ENCODE measurements at places on chromosomes 3 and 15.

DNA sequence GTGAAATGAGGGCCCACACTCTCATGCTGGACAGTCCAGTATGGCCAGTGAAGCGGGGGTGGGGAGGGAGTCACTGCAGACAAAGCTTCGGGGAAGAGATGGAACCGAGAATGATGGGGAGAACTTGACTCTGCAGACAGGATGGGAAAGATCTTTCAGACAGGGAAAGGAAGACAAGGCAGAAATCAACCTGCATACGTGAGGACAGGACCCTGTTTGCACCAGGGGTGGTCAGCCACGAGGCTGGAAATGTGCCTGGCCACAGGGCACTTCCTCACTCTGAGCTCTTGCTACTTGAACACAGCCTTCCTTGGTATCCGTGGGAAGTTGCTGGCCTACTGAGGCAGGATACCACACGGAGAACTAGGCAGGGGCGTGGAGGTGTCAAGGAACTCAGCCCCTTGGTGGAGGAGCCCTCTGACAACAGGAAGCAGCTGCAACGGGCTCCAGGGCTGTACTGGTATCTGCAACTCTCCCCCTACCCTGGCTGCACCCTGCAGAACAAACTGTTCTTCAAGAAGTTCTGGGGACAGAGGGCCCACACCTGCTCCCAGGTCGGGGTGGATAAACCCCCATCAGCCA lies 9.3 kb upstream of the SRP14 start:
- no peak for DNase-seq

GRCh38 chr3:148998715-148999423 lies 7.5 kb downstream of the GYG1 start:
- DNase-seq = no peak

GRCh38 chr3:167078070-167078622 lies 302.0 kb downstream of the ZBBX start:
- no peak for DNase-seq

DNA sequence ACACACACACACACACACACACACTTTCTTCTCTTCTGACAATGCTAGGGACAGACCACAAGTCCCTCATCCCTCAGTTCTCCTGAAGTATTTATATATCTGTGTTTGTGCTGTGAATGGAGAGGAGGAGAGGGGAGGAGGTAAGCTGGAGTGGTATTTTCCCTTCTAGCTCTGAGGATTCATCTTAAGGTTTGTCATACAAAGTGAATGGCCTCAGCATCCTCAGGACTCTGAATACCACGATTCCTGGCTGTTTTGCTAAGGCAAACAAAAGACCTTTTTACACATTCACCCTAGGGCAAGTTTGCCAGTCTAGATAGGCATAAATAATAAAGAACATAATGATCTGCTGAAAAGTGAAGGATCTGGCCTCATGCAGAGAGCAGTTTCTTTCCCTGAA lies 65.7 kb upstream of the CHMP2B start:
- DNase-seq = no peak

DNA sequence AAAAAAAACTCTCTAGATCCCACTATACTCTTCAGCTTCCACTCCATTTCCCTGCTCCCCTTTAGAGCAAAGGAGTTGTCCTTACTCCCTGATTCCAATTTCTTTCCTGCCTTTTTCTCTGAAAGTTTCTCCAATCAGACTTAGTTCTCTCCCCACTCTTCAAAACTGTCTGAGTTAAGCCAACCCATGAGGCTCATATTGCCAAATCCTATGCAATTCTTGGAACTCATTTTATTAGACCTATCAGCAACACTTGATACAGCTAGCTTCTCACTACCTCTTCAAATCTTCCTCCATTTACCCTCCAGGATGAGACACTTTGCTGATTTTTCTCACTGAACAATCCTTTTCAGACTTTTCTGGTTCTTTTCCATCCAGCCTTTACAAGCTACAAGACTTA lies 233.1 kb downstream of the THRB start:
- no peak for DNase-seq

- DNase-seq = no peak
Observed at GRCh38 chr3:98691897-98692296, 71.2 kb upstream of the ST3GAL6 start.

DNA sequence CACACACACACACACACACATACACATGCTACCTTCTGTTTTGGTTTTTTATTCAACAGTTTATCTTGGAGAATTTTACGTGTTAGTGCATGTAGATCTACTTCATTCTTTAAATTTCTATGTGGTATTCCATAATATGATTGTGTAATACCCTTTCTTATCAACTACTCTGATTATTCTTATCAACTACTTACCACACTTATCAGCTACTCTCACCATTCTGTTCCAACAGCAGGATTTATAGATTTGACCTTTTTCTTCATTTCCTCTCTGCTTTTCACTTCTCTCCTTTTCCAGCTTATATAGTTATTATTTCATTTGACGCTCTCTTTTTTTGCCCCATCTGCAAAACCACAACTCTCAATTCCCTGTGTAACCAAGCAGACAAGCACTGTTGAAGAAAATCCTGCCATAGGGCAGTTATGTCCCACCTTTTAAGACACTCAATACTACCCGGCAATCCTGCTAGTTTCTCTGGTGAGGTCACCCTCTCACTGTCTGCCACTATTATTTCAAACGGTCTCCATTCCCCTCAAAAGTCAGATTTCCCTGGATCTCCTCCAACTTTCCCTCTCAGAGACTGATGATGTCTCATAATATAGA lies 56.9 kb upstream of the SATB1 start:
- no peak for DNase-seq

DNA sequence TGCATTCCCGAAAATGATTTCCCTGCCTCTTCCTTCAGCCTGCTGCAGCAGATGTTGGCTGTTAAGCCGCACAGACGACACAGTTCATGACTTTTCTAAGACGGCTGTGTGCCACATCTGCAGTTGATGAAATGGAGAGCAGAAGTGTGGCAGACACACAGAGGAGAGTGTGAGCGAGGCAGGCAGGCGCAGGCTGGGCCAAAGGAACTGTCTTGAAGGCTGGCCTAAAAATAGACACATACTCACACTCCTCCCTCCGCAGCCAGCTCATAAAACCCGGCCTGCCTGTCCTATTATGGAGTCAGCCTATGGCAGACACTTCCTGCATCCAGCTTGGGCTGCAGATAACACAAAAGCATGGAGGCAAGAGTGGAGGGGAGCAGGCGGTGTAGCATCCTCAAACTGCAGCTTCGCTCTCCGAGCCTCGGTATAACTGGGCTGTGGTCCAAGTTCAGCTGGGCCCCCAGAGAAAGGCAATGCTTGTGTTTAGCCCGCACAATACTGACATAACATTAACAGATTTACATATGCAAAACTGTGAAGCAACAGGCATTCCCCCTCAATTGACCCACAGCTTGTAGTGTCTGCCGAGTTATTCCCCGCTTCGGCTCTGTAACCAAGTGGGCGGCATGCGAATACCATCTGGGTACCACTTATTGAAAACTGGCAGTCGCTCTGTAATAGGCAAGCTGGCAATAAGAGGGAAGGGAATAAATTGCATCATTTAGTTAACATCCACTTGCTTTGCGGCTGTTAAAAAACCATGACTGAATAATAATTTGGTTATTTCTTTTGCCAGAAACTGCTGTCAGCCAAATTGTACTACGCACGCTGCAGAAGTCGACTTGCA lies 40.8 kb downstream of the FOXP1 start:
- no peak for DNase-seq

DNA sequence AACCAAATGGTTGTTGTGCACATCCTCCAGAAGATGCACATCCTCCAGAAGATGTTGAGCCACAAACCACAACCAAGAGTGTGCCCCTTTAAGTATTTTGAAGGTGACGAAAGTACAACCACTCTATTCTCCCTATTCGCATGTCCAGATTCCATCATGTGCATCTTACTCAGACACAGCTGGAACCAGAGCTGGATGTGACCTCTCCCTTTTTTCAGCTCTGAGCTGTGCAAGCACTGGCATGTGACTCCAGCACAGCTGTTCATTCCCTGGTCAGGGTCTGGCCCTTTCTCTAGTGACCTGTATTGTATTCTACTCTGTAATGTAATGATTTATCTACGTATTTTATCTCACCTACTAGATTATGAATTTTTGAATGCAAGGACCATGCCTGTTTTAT lies 29.3 kb upstream of the DLG1 start:
- DNase-seq = peak; percentile 42

Data from T-helper 2 cell (primary cell).